ENCODE measurements at places on chromosomes 4 and X.

DNA sequence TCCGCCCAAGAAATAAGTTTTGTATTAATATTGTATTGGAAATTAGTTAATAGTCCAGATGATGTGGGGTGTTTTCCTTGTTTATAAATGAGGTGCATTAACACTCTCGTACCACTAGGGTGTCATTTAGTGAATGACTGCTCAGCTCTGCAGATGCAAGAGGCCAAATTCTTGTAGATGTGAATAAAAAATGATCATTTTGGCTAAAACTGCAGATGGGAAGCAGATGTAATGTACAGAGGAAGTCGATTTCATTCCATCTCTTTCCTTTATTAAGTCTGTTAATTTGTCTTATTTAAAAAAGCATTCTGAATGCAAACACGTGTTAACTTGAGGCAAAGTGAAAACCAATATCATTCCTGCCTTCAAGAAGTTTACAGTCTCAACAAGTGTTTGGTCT is 108.1 kb downstream of the DHX15 start:
- no peak for DNase-seq

DNA sequence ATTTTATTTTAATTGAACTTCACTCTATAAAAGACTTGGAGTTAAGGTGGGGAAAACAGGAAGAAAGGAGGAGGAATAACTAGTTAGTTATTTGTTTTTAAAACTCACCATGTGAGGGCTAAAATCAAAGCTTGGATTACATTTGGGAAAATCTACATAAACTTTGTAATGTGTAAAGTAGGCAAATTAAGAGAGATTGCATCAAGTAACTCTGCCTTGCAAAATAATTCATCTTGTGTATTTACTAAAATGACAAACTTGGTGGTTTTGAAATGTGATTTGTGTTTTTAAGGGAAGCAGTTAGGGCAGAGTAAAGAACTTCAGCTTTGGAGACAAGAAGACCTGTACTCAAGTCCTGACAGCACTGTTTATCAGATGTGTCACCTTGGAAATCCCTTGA is 43.3 kb upstream of the RASSF6 start:
- DNase-seq: no peak

- no peak for DNase-seq
These were observed 69.9 kb upstream of the ELOVL6 start for GRCh38 chr4:110268352-110268751.

DNA sequence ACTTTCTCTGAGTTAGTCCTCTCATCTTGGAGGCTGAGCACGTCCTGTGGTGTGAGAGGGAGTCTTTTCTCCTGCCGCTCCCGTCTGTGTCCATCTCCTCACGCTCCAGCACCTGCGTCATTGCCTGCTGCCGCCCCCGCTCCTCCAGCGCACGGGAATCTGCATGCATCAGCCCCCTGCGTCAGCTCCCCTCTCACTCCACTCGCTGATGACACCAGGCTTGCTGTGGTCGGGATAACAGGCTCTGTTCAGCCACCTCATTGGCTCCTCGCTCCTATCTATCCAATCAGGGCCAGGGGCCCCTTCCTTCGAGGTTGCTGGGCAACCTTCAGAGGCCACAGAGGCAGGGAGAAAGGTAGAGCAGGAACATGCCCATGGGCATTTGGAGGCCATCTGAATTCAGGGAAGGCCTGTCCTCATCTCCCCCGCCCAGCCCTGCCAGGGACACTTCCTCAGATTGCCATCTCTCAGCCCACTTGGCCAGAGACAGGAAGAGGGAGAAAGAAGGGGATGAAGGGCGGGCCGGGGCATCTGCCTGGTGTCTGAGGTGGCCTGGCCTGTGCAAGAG is 9.3 kb downstream of the ZNF185 start:
- DNase-seq: no peak

DNA sequence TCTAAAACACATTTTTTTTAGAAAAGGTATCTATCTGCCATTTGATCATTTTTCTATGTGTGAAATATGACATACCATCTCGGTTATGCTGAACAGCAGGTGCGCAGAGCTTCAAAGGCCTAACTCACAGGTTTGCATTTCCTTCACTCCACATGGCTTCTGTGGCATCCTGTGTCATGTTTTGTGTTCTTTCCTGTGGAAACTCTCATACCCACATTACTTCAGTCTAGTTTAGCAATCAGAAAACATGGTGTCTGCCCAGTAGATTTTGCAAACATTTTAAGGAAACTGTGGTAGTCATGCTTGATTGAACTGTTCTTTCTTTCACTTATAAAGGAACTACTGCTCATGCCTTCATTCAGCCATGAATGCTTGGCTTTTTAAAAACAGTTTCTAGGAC is 11.3 kb upstream of the ARAP2 start:
- no peak for DNase-seq

DNA sequence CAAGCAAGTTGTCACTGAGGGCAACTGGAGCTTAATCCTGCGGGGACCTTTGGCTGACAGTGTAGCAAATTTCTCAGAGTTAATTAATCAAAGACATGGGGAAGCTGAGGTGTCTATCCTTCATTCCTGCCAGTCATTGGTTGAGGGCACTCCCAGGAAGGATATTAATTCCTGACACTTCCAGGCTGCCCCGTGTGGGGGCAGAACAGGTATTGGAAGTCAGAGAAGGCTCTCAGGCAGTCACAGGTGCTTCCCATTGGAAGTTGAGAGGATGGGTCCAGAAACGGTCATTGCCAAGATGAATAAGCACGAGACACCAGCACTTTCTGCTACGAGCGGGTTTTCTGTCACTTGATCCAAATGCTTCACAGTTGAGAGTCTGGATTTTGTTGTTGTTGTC is 29.1 kb upstream of the CD38 start:
- no peak for DNase-seq

DNA sequence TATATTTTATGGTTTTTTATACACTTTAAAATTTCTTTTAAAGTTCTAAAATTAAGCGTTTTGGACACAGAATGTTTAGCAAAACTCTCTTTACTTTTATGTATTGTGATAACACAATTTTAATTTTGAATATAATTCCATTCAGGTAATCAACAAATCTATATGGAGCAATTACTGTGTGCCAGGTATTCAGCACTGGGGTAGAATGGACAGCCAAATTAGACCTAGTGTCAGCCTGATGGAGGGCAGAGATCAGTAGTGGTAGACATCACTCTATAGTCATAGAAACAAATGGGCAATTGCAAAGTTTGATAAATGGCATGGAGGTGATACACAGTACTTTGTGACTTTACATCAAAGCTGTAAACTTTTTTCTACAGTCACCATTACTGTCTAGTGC is 41.8 kb upstream of the UNC5C start:
- no peak for DNase-seq

- no peak for DNase-seq
These were observed 6.8 kb downstream of the MECP2 start for GRCh38 chrX:154090731-154091130.

DNA sequence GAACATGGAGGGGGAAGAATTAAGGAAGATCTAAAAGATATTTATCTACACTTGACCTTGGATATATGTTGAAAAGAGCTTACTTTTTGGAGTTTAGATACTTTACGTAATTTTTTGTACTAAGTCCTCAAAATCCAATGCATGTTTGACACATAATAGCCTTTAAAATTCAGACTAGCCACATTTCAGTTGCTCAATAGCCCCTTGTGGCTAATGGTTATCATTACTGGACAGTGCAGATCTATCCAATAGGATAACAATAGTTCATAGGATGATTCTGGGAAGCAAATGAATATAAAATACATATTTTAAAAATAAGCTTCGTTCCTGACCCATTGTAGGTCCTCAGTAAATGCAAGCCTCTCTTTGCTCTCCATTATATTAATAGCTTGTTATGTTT is 13.8 kb downstream of the AP1AR start:
- DNase-seq: no peak

DNA sequence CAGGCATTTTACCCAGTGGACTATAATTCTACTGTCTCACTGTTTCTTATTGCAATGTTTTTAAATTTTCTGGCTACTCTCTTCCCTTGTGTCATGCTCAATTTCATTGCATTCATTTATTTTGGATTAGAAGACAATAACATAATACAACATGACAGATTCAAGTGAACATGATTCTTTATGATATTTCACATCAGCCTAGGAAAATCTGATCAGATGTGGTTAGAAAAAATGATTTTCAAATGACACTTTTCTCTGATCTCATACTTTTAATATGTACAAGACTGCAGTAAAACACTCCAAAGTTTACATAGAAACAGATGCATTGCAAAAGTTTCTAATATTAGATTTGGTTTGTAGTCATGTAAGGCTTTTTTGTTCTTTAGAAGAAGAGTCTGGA is 586.0 kb downstream of the ACTRT1 start:
- DNase-seq: no peak

- DNase-seq: no peak
These were observed 386.8 kb downstream of the UNC5C start for GRCh38 chr4:95161781-95162469.

DNA sequence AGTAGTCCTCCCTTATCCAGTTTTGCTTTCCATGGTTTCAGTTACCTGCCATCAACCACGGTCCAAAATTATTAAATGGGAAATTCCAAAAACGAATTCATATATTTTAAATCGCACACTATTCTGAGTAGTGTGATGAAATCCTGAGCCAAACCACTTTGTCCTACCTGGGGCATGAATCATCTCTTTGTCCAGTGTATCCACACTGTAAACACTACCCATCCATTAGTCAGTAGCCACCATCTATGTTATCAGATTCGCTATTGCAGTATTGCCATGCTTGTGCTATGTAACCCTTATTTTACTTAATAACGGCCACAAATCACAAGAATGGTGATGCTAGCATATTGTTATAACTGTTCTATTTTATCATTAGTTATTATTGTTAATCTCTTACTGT is 704.6 kb downstream of the SMARCA1 start:
- DNase-seq: no peak

DNA sequence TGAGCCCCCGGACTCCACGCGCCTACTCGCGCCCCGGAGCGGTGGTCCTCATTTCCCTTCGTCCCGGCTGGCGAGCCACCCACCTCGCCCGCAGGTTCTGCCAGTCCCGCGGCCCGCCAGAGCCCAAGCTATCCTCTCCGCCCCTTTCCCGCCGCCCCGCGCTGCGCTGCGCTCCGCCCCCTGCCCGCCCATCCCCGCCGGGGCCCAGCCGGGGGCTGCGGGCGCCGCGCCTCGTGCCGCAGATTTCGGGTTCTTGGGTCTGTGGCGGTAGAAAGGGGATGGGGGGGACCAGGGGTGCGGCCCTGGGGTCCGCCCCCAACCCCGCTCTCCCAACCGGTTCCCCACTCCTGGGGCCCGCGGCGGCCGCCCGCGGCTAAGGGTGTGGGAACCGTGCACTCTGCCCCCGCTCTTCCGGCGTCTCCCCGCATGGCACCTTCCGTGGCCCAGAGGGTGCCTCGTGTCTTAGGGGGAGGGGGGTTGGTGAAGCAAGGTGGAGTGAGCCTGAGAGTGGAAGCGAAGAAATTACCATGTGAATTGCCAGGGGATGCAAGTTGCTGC is 650.8 kb upstream of the DIPK2B start:
- DNase-seq: peak; percentile 81

- DNase-seq: no peak
These were observed 26.1 kb downstream of the PALLD start for GRCh38 chr4:168522829-168523489.

GRCh38 chr4:7313347-7313811 is 121.0 kb downstream of the SORCS2 start:
- no peak for DNase-seq

- DNase-seq: no peak
These were observed 426.9 kb upstream of the BOD1L1 start for GRCh38 chr4:14054391-14054790.

GRCh38 chr4:105808030-105808749 is 87.1 kb upstream of the NPNT start:
- no peak for DNase-seq

DNA sequence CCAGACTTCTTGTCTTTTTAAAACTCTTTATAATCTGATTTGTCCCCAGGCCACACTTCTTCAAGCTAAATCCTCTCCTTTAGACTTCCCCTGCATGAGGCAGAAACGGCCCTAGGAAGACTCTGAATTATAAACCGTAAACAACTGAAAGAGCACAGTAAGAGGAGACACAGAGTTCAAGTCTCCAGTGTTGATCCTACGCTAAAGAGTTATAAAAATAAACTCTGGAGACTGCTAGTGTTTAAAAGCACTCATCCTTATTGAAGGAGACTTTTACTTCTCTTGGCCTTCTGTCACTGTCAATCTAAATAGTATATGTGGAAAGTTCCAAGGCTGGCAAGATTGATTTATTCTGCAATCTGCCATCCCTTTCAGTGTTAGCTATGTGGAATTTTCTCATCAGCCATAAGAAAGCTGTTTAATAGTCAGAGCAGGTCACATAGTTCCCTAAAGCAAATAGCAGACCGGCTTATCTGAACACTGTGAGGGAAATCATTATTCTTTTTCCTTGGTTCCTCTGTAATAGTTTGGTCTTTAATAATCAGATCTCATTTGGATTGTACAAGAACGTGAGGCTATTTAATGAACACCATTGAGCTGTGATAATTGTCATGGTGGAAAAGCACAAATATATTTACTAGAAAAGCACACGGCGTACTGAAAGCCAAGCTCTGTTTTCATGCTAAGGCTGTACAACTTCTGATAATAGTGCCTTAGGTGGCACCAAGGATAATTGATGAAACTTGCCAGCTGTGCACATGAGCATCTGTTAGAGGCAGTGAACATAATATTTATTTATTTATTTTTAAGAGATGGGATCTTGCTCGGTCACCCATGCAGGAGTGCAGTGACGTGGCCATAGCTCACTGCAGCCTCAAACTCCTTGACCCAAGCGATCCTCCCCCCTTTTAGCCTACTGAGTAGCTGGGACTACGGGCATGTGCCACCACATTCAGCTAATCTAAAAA is 157.7 kb downstream of the CEP135 start:
- DNase-seq: no peak

DNA sequence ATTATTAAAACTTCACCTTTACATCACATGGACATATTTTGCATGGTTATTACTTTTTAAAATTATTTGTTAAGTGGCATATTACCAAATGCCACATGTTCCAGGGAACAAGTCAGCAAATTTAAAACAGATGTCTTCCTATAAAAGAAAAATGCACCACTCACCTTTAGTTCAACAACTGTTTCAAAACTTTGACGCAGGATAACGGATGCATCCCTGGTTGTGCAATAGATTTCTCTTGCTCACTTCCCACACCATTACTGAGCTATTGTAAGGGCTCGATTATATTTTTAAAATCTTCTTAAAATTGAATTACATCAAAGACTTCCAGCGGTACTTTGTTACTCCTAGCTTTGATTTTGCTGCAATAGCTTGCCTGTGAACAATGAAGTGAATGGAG is 93.0 kb upstream of the ARHGAP24 start:
- no peak for DNase-seq

- DNase-seq: no peak
These were observed 26.9 kb downstream of the SLC2A9 start for GRCh38 chr4:9994246-9994847.

- peak; percentile 40 for DNase-seq
These were observed 492 bp upstream of the NKX3-2 start for GRCh38 chr4:13544606-13545393.

DNA sequence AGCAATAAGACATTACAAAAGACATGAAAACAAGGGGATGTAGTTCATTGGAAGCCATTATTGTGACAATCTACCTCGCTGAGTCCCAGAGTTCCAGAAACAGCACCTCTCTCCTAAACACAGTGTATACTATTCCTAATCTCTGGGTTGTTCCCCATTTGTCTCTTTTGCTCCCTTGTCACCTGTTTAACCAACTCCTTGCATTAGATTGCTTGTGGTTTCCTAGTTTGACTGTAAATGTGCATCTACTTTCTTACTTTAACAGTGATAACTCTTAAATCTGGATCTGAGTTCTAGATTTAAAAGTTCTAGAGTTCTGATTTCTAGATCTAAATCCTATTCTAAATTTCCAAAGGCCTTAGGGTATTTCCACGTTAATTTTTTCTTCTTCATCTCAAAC is 71.6 kb upstream of the TET2 start:
- DNase-seq: no peak

Measured in foreskin keratinocyte (primary cell).